ENCODE measurements at places on chromosomes 16 and 17.

GRCh38 chr17:47240806-47241205, 12.8 kb upstream of the ITGB3 start:
- no peaks in the 10 kb centered on the region for H3K36me3 ChIP-seq
- peaks cover 16% of the 10 kb centered on the region for H3K4me1 ChIP-seq
- no peaks in the 10 kb centered on the region for H3K27me3 ChIP-seq
- H3K4me3 ChIP-seq = no peak overlapping the region
- no peak for DNase-seq
- peak overlapping the region; percentile 92 for H3K27ac ChIP-seq

GRCh38 chr16:89700649-89701424, 668 bp downstream of the SPATA2L start:
- peak; percentile 52 for DNase-seq
- peaks cover 27% of the 10 kb centered on the region for H3K4me1 ChIP-seq
- H3K4me3 ChIP-seq = peak overlapping the region; percentile 76
- peaks cover 6% of the 10 kb centered on the region for H3K36me3 ChIP-seq
- H3K27me3 ChIP-seq = no peaks in the 10 kb centered on the region
- H3K27ac ChIP-seq = peak overlapping the region; percentile 74

DNA sequence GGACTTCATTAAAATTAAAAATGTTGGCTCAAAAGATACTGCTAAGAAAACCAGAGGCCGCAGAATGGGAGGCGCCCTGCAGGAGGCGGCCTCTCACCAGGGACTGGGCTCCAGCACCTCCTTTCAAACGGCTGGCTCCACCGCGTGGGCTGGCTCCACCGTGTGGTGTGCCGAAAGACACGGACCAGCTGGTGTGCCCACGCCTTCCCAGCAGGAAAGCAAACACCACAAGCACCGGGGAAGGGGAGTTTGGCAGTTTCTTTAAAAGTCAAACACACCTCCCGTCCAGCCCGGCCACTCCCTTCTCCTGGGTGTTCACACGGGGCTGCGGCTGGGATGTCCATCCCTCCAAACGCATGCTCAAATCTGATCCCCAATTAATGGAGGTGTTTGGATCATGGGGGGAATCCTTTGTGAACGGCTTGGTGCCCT, 13.9 kb downstream of the HAGH start:
- DNase-seq = peak; percentile 67
- no peak overlapping the region for H3K4me3 ChIP-seq
- H3K4me1 ChIP-seq = no peaks in the 10 kb centered on the region
- peaks cover 6% of the 10 kb centered on the region for H3K36me3 ChIP-seq
- no peak overlapping the region for H3K27ac ChIP-seq
- H3K27me3 ChIP-seq = no peaks in the 10 kb centered on the region

DNA sequence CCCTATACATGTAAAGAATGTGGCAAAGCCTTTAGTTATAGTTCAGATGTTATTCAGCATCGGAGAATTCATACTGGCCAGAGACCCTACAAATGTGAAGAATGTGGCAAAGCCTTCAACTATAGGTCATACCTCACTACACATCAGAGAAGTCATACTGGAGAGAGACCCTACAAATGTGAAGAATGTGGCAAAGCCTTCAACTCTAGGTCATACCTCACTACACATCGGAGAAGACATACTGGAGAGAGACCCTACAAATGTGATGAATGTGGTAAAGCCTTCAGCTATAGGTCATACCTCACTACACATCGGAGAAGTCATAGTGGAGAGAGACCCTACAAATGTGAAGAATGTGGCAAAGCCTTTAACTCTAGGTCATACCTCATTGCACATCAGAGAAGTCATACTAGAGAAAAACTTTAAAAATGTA, 42.5 kb downstream of the ZNF267 start:
- no peak for DNase-seq
- H3K27me3 ChIP-seq = no peaks in the 10 kb centered on the region
- H3K36me3 ChIP-seq = peaks cover 56% of the 10 kb centered on the region
- H3K4me1 ChIP-seq = no peaks in the 10 kb centered on the region
- H3K4me3 ChIP-seq = no peak overlapping the region

DNA sequence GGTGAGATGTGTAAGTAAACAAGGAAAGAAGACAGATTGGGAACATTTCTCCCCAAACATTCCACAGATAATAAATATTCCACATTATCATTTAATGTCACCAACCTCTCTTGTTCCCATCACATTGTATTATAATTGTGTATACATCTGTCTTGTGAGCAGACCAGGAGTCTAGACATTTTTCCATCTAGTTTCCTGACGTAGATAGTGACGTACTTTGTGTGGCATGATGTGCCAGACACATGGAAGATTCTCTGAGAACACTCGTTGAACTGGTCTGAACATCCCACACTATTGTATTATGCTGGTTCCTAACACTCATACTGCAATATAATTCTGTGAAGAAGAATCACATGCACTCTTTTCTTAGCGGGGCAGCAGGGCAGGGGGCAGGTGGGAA, 34.0 kb downstream of the WSB1 start:
- no peaks in the 10 kb centered on the region for H3K27me3 ChIP-seq
- peaks cover 22% of the 10 kb centered on the region for H3K4me1 ChIP-seq
- DNase-seq = no peak
- no peak overlapping the region for H3K4me3 ChIP-seq

- no peaks in the 10 kb centered on the region for H3K36me3 ChIP-seq
- H3K4me3 ChIP-seq = no peak overlapping the region
- peaks cover 32% of the 10 kb centered on the region for H3K4me1 ChIP-seq
- H3K27me3 ChIP-seq = no peaks in the 10 kb centered on the region
These were observed 2.7 kb downstream of the COTL1 start for GRCh38 chr16:84614968-84615813.

- DNase-seq = peak; percentile 57
- H3K4me3 ChIP-seq = peak overlapping the region; percentile 97
- H3K4me1 ChIP-seq = peaks cover 61% of the 10 kb centered on the region
- peak overlapping the region; percentile 94 for H3K27ac ChIP-seq
- H3K27me3 ChIP-seq = no peaks in the 10 kb centered on the region
These were observed 390 bp downstream of the MNT start for GRCh38 chr17:2400474-2400866.

DNA sequence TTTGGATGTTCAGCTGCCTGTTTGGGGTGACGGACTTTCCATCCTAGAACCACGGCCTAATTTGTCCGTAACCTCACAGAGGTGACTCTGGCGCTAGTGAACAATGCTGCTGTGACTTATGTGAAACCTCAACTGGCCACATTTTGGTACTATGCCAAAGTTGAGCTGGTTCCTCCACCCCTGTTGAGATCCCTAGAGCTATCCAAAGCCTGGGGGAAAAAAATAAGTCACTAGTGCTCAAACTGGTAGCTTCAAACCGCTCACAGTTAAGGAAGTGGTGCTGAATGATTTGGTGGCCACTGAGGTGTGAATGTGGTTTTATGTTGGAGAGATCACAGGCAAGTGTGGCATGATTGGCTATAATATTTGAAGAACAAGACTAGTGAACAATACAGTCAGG, 11.3 kb upstream of the TUBG2 start:
- no peak overlapping the region for H3K27ac ChIP-seq
- no peak overlapping the region for H3K4me3 ChIP-seq
- no peaks in the 10 kb centered on the region for H3K36me3 ChIP-seq
- DNase-seq = no peak
- no peaks in the 10 kb centered on the region for H3K4me1 ChIP-seq

GRCh38 chr17:59165933-59166342, 10.4 kb downstream of the PRR11 start:
- no peaks in the 10 kb centered on the region for H3K27me3 ChIP-seq
- H3K4me3 ChIP-seq = no peak overlapping the region
- DNase-seq = no peak
- no peaks in the 10 kb centered on the region for H3K36me3 ChIP-seq
- H3K27ac ChIP-seq = no peak overlapping the region

All from heart left ventricle (tissue), 16 donors.